ENCODE measurements at places on chromosomes 7 and 10.

DNA sequence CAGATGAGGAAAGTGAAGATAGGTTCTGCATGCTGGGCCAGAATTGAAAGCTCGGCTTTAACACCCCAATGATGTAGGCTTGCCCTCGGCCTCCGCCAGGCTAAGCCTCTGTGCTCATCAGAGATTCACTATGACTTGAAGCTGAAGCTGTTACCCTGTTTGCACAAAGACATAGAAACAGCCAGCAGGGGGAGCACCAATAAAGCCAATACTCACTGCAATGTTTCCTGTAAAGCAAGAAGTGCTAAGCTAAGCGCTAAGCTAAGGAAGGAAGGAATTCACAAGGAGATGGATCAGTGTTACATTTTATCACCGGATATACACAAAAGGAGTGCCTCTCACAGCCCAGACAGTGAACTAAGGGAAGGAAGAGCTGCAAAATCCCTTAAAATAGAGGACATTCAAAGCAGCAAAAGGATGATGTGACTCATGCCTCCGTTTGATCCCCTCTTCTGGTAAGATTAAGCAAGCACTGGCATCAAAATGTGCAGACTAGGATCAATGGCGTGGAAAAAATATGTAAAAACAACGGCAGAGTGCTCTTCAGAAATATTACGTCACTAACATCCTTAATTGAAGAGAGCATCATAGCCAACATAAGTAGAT, 153.8 kb downstream of the COBL start:
- peak; percentile 40 for DNase-seq

DNA sequence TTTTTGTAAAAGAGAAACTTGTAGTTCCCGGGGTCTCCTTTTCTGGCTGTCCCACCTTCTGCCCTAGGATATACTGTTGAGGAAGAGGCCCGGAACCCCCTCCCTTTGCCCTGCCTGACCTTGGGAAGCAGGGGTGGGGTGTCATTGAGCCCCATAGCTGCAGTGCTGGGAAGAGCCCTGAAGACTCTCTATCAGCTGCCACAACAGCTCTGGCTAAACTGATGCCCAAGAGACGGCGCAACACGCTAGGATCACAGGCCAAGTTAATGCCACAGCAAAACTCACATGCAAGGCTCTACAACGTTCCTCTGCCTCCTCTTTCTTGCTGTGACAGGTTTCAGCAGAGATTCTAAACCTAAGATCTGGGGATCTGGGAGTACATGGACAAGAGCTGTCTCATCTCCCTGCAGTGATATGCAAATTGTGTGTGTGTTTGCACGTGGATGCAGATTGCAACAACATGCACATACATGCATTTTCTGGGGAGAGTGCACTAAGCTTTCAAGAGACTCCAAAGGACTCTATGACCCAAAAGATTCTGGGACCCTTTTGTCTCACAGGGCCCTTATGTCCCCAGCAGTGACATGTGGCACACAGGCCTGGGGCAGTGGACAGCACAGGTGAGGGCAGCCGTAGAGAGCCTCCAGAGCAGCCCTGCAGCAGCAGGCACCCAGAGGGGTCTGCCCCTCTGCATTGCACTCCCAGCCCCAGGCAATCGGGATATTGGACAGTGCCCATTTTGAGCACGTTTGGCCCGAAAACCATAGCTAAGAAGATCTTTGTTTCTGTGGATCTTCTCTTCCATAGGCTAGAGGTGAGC, 2.5 kb downstream of the RASSF4 start:
- no peak for DNase-seq

GRCh38 chr7:43904533-43905208, 1.7 kb downstream of the URGCP start:
- DNase-seq, result no peak

DNA sequence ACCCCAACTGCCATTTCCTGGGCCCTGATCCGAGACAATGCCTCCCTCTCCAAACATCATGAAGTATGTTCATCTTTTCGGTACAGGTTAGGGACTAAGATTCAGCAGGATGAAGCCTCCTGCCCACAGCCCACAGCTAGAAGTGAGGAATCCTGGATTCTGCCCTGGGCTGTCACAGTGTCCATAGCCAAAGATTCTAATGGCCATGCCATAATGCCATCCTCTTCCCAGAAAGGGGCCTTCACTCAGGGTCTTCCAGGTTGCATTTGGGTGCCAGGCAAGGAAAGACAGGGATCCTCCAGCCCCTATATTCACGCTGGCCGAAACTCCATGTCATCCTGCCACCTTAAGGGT, 15.7 kb upstream of the ZMIZ1 start:
- DNase-seq, result no peak

GRCh38 chr7:25391961-25392587, 163.8 kb upstream of the NPVF start:
- no peak for DNase-seq

- DNase-seq, result no peak
These were observed 139.5 kb downstream of the SRPK2 start for GRCh38 chr7:105249216-105249615.

GRCh38 chr10:76296957-76297356, 865.5 kb downstream of the LRMDA start:
- DNase-seq, result no peak

DNA sequence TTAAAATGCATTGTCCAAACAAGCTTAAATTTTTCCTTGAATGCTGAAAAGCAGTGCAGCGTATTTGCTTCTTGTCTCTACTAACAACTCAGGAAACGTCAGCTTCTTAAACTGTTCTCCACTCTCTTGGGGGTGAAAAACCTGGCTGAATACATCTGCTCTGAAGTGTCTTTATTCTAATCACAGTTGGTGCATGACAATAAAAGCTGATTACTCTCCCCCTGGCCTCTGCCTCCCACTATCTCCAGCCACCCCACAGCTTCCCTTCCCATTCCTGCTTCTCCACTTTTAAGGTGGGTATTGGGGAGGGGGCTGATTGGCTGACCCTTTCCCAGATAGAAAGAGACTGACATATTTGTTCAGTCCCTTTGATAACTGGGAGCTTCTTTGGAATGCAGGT, 456.0 kb downstream of the SORCS1 start:
- no peak for DNase-seq

DNA sequence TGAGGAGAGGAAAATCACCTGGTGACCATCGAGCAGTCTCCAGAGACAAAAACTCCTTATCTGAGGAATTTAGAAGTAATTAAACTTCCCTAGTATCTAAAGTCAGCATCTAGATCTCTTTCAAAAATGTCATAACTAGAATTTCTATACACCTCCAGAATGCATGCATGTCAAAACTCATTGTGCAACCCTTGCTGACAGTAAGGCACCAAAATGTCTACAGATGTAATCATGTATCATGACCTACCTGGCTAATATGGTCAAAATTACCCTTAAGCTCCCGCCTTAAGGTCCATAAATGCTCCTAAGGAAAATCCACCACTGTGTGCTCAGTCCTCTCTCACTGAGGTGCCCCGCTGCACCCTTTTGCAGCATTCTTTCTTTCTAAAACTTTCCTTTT, 16.4 kb upstream of the LGI1 start:
- no peak for DNase-seq

- DNase-seq, result no peak
These were observed 55.7 kb upstream of the OGDHL start for GRCh38 chr10:49817845-49818244.

GRCh38 chr7:31883761-31884164, 186.4 kb downstream of the PDE1C start:
- no peak for DNase-seq

DNA sequence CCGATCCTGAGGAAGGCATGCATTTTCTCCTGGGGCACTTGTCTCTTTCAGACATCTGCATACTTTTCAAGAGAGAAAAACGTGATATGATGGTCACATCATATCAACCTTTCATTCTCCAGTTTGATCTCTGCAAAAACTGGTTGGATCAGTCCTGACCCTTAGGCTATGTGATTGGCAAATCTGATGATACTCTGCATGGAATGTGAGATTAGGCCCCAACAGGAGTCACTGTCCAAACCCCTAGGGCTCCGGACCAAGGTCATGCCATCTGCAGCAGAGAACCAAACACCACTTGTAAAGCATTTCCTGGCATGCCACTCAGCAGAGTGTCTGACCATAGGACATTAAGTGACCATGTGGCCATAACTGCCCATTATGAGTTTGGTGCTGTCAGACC, 8.6 kb downstream of the GCK start:
- DNase-seq, result no peak

- DNase-seq, result no peak
These were observed 242.4 kb downstream of the SFMBT2 start for GRCh38 chr10:7168414-7168813.

DNA sequence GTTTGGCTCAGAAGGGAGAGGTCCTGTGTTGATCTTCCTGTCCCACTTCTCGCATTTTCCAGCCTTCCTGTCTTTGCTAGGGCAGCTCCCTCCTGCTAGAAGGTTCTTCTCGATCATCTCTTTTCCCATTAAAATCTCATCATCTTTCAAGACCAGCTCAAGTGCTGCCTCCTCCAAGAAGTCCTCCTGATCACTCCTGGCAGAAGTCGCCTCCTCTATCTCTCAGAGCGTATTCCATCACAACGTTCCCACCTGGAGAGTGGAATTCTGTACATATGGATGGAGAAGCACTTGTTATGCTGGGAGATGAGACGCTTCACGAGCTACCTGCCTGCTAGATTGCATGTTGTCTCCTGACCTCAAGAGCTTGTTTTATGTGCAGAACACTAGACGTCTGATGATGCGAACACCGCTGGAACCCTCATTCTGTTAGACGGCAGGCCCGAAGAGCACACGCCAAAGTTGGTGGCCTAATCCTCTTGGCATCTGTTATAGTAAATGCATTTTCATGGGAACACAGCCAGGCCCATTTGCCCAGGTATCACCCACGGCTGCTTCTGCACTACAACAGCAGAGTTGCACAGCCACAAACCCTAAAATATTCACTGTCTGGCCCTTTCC, 68.0 kb upstream of the INSIG1 start:
- DNase-seq, result no peak

DNA sequence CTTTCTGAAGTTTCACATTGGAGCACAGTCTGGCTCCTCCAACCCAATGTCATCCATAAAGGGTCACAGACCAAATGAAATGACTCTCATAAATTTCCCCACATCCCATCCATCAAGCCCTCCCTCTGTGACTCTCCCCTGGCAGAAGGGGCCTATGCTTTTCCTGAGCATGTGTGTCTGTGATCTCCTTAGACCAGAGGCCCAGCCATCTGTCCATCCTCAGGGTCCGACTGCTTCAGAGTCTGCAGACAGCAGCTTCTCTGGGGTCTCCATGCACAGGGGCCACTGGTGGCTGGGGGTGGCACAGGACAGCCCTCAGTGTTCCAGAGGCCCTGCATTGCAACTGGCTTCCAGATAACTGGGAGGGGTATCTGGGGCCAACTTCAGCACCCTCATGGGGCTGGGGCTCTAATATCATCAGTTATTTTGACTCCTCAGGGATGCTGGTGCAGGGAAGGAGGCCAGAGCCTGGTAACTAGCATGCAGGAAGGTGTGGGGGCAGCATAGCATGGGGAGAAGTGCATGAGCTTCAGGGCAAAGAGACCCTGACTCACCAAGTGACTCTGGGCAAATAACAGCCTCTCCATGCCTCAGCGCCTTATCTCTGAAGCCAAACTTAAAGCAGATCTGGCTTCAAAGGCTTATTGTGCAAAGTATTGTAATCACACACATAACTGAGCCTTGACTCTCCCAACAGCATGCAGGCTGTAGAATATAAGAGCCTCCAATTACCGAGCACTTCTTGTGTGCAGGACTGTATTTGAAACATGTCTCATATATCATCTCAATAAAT, 266.9 kb downstream of the GRID1 start:
- DNase-seq, result no peak

DNA sequence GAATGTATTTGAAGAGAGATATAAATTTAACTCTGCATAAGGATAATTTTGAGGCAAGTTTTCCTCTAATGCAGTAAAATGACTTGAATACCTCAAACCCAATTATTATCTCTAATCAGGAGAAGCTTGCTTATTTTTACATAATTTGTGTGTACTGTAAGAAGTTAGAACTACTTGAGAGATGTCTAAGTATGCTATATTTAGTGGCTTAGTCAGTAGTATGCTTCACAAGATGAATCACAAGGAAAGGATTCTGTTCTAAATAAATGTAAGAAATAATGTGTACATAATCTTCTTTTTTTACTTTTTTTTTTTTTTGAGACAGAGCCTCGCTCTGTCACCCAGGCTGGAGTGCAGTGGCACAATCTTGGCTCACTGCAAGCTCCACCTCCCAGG, 13.7 kb downstream of the PHTF2 start:
- no peak for DNase-seq

DNA sequence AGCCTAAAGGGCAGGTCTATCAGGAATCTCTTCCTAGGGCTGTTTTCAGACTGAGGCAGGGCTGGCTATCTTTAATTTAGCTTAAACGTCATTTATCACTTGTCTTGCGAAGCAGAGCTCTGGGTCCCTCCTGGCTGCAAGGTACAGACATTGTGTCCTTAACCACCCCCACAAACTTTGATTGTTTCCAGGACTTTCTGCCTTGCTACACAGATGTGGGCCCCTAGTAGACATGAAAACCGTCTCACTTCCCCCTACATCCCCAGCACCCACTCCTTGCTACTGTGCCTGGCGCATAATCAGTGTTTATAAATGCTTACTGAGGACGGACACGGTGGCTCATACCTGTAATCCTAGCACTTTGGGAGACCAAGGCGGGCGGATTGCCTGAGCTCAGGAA, 54.5 kb downstream of the PIP4K2A start:
- DNase-seq, result no peak

GRCh38 chr7:27030393-27031050, 65.3 kb downstream of the HOXA1 start:
- DNase-seq, result no peak

DNA sequence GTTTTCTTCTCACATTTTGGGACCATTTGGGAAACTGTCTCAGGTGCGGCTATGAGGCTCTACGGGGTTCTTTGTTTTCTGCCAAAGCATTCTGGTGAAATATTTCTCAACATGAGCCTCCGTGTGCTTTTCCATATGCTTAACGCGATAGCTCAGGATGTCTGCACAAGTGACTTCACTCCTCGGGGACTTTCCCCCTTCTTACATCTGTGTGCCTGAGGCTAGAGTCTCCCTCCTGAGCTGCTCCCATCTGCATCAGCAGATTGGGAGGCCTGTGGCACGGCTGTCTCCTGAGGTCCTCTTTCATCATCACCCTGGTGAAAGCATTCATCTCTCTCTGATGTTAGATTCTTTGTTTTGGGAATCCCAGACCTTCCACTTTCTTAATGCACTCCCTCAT, 1190.9 kb downstream of the TYW1 start:
- DNase-seq, result no peak

DNA sequence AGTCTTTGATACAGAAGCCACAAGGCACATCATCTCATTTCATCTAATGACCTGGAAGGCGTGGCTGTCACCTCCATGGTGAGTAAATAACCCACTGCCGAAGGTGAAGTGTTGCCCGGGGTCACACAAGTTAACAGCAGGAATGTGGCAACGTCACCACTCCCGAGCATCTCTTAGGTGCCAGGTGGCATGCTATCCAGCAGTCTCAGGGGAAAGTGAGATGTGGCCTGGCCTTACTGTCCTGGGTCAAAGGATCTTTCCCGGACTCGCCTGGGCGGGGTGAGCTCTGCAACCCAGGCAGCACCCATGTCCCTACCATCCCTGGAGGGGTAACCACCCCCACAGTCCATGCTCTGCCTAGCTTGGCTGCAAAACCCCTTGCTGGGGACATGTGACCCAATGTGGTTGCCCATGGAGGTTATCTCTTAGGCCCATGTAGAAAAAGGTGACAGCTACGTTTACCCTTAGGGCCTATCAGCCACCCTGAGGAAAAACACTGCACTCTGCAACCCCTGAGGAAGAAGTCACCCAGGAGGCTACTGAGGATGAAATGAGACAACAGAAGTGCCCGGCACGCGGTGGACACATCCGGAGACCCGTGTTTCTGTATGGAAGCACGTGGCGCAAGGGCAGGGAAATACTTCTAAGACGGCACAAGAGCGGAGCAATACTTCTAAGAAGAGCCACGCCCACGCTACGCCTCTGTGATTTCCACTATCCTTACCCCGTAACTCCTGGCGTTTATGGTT, 52.0 kb downstream of the BAIAP2L1 start:
- no peak for DNase-seq

Measured in CD4-positive, alpha-beta T cell treated with Interferon alpha-2 for 1 hour (primary cell).